ENCODE measurements at places on chromosomes 4 and X.

DNA sequence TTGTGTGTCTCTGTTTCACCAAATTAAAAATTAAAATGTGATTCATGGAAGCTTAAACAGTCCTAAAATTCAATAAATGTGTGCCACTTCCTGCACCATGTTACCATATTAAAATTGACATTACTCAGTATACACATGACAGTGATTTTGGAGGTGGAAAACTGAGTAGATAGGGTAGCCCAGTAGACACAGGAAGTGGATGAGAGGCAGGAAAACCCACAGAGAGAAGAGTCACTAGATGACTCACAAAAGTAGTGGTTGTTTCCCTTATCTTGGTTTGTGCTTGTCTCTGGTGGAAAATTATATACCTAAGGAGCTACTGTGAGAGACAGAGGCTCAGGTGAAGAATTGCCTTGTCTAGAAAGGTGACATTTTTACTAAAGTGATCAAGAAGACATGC lies 375.8 kb upstream of the CXorf51B start:
- no peak for DNase-seq

GRCh38 chr4:101101072-101101471 lies 246.3 kb downstream of the PPP3CA start:
- DNase-seq = no peak

- no peak for DNase-seq
These were observed 34.3 kb downstream of the HMX1 start for GRCh38 chr4:8837181-8837841.

DNA sequence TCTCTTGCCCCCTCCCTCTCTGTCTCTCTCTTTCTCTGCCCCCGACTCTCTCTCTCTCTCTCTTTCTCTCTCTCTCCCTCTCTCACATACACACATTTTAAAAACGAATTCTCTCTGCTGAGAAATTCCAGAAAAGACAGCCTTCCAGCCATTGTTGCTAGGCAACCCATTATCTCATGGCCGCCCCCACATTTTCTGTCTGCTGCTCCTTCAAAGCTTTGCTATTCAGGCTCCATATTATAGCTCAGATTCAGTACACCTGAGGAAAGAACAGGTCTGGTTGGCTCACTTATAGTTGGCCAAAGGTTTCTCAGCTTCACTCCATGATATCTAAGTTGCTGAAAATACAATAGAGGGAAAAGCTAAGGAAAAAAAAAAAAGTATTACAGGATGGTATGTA lies 174.4 kb upstream of the RADX start:
- DNase-seq = no peak

DNA sequence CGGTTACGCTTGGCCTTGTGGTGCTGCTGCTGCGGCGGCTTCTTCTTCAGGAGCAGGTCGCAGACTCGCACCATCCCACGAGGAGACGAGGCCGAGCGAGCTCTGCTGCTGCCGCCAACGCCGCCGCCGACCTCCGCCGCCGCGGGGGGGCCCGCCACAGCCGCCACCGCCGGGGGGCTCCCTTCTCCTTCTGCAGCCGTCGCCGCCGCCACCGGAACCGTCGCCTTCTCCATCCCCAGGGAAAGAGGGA lies 237 bp downstream of the ANKRD17 start:
- DNase-seq = no peak

DNA sequence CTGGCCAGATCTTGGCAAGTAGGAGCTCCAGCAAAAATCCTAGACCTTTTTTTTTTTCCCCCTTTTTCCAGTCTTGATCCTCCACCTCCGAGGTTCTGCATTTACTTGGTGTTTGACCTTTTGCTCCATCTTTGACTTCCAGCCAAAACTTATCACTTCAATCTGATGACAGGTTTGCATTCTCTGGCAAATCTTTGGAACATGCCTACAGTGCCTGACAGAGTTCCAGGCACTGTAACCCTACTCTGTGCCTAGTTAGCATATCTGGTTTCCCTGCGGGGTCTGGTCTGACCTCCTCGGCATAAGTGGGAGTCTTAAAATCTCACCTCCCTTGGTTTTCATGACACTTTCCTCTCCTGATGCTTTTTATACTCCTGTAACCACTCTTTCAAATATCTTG lies 39.4 kb upstream of the NR3C2 start:
- DNase-seq = no peak

DNA sequence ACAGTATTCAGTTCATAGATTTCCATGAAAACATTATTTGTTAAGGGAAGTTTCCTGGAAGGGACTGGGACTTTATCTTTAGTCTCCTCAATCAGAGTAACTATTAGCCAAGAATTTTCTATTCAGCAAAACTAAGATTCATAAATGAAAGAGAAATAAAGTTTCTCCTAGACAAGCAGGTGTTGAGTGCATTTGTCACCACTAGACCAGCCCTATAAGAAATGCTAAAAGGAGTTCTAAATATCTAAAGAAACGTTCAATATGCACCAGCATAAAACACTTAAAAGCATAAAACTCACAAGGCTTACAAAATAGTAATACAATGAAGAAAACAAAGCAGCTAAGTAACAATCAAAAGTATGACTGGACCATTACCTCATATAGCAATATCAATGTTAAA lies 423.0 kb downstream of the TECRL start:
- no peak for DNase-seq

- DNase-seq = no peak
These were observed 35.9 kb upstream of the LRAT start for GRCh38 chr4:154707877-154708276.

DNA sequence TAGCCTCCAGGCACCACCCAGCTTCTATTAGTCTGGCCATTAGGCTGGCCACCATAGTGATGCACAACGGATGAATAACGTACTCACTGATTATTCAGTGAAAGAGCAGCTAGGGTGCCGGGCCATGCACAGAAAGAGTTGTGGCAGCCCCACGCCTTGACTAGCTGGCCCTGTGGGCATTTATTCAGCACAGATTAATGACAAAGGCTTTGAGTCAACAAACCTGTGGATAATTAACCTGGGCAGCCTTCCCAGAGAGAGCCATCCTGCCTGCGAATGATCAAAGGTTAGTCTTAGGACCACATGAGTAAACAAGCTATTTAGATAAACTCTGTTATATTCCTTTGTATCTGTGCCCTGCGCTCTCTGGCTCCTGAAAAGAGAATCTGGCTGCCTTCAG lies 37.2 kb downstream of the MAP9 start:
- no peak for DNase-seq

GRCh38 chr4:28391877-28392276 lies 1531.2 kb downstream of the STIM2 start:
- DNase-seq = no peak

DNA sequence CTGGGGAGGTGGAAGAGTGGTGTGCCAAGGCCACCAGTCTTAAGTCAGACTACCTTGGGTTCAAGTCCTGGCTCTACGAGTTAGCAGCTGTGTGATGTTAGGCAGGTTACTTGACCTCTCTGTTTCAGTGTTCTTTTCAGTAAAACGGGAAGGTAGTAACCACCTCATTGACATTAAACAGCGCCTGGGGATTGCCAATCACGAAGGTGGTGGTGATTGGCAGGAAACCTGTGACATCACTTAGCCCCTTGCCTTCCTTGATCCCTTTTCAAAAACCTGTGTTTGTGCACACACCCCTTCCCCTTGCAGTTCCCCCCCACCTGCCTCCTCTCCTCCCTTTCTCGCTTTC lies 7.6 kb downstream of the KLF3 start:
- DNase-seq = no peak
